ENCODE measurements at places on chromosomes 2 and 18. TPM values are rescaled to one million over a fixed set of nuclear protein-coding genes. Genes with fewer than 3 reads are reported as not detected.

The NR4A2 gene
- 0.59 TPM for total RNA-seq

The GLS gene
- total RNA-seq = 93.1 TPM

The GKN1 gene
- not detected for total RNA-seq

The CCBE1 gene
- 0.85 TPM for total RNA-seq

The INHA gene
- not detected for total RNA-seq

The RFX8 gene
- total RNA-seq = not detected

The MREG gene
- 5.6 TPM for total RNA-seq

The CYP27A1 gene
- 0.23 TPM for total RNA-seq

The TWSG1 gene
- total RNA-seq = 10.9 TPM

The BOD1L2 gene
- not detected for total RNA-seq

The DYNAP gene
- total RNA-seq = not detected

The CCDC85A gene
- total RNA-seq = not detected

The TRIP12 gene
- total RNA-seq = 185 TPM

The ENOSF1 gene
- total RNA-seq = 47.0 TPM

DNA sequence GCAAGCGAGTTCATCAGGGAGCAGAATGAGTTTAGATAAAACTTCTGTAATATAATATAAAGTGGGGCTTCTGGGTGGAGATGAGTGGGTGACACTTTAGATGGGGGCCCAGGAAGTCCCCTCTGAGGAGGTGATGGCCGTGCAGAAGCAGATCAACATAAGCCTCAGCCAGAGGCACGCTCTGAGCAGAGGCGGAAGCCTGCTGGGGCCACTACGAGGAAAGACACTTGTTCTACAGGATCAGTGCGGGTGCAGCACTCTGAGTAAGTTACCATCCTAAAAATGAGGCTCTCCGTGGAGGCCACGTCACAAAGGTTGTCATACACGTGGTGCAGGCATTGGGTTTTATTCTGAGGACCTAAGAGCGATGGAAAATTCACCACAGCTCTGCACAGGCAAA lies 22.3 kb downstream of the TMEM18 start:
- no peak for DNase-seq

GRCh38 chr2:122980671-122981070 lies 1044.4 kb upstream of the CNTNAP5 start:
- DNase-seq = no peak

DNA sequence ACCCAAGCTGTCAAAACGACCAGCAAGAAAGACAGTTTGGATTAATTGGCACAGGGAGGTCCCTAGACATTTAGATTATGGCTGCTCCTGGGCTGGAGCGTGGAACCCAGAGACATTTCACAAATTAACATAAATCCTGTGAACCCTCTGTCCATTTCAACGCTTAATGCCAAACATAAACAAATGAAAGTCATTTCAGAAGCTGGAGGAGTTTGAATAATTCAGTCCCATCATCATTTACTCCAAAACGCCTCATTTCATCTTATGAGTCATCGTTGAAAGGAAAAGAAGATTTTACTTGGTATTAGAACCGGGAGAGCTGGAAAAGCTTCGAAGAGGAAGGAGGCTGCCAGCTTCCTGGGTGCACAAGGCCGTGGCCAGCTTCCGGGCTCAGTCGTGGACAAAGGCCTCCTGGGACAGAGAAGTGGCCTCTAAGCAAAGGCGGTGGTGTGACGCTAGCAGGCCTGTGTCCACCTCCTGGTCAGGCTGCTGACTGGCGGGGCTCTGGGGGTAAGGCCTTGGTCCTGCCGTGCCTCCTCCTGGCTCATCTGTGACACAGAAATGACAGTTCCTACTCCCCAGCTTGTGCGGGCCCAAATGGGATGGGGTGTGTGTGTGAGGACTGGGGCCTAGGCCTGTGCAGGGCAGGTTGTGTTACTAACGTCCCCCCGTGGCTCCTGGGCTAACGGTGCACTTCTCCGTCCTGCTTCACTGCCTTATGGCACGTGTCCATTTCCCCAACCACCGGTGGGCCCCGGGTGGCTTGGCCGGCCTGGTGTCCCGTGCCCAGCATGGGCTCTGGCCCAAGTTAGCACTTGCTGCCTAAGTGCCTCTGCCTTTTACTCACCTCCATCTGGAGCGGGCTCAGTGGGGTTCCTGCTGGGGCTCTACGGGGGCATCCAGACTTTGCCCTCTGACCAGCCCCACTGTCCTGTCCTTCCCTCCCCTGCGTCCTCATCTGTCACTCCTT lies 71.6 kb downstream of the RRM2 start:
- DNase-seq = no peak

- no peak for DNase-seq
Observed at GRCh38 chr2:118519511-118519910, 327.9 kb downstream of the EN1 start.

GRCh38 chr2:64655873-64656272 lies 2.2 kb upstream of the SERTAD2 start:
- DNase-seq = peak; percentile 84

GRCh38 chr2:241071677-241072111 lies 30.4 kb downstream of the MTERF4 start:
- DNase-seq = no peak

GRCh38 chr2:162887902-162888301 lies 49.3 kb upstream of the KCNH7 start:
- no peak for DNase-seq

- no peak for DNase-seq
Observed at GRCh38 chr2:118699447-118700175, 147.8 kb downstream of the EN1 start.

DNA sequence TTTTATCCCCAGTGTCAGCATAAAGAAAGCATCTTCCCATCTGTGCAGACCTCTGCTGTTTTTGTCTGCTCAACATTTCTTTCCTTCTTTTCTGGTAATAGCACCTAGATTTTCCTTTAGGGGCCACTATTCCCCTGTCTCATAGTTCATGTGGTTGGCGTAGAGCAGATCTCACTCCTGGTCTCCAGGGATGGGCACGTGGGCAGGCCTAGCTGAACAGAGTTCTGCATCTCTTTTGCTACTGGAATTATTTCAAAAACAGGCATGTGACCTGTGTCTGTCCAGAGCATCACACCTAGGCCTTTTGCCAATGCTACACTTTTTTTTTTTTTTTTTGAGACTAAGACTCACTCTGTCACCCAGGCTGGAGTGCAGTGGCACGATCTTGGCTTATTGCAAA lies 17.7 kb upstream of the ICOS start:
- DNase-seq = no peak

DNA sequence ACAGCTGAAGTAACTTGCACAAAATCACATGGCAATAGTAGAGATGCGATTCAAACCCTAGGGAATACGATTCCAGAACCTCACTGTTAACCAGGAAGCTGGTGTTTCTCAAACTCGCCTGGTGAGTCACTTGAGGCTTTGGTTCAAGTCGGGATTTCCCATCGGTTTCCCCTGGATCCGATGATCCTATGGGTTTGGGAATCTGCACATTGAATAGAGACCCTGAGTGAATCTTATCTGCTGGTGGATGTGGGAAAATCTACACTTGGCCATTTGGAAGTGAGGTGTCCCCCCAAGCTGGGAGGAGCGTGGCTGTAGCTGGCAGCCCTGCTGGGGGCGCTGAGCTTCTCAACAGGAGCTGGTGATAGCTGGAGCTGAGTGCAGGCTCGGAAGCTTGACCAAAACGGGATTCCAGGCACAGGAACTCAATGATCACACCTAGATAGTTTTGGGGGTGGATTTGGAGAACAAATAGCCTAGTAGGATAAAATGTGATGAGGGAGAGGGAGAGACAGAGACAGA lies 135.4 kb downstream of the PRKCE start:
- no peak for DNase-seq

DNA sequence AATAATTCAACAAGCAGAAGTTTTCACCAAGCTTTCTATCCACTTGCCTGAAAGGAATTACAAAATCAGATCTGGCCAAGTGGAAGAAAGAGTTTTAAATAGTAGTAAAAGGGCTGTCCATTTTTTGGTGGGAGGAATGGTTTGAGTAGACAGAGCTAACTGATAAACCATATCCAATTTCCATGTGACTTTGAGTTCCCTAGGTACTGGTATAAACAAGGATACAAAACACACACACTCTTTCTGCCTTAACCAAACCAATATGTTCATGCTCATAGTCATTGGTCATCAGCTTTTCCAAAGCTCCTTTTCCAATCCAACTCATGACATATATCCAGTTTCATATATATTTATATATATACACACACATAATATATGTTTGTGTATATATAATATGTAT lies 49.5 kb upstream of the REL start:
- no peak for DNase-seq

DNA sequence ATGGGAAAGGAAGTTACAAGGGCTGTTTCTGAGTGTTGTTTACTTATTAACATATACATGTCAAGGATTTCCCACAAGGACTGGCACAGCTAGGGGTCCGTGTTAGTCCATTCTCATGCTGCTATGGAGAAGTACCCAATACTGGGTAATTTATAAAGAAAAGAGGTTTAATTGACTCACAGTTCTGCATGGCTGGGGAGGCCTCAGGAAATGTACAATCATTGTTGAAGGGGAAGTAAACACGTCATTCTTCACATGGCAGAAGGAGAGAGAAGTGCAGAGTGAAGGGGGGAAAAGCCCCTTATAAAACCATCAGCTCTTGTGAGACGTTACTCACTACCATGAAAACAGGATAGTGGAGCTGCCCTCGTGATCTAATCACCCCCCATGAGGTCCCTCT lies 128.9 kb upstream of the CELF4 start:
- no peak for DNase-seq

GRCh38 chr2:10161961-10162441 lies 39.5 kb downstream of the RRM2 start:
- DNase-seq = no peak

GRCh38 chr2:47048801-47049480 lies 106.2 kb downstream of the STPG4 start:
- no peak for DNase-seq

- no peak for DNase-seq
Observed at GRCh38 chr2:45612731-45613130, 1.7 kb upstream of the SRBD1 start.

DNA sequence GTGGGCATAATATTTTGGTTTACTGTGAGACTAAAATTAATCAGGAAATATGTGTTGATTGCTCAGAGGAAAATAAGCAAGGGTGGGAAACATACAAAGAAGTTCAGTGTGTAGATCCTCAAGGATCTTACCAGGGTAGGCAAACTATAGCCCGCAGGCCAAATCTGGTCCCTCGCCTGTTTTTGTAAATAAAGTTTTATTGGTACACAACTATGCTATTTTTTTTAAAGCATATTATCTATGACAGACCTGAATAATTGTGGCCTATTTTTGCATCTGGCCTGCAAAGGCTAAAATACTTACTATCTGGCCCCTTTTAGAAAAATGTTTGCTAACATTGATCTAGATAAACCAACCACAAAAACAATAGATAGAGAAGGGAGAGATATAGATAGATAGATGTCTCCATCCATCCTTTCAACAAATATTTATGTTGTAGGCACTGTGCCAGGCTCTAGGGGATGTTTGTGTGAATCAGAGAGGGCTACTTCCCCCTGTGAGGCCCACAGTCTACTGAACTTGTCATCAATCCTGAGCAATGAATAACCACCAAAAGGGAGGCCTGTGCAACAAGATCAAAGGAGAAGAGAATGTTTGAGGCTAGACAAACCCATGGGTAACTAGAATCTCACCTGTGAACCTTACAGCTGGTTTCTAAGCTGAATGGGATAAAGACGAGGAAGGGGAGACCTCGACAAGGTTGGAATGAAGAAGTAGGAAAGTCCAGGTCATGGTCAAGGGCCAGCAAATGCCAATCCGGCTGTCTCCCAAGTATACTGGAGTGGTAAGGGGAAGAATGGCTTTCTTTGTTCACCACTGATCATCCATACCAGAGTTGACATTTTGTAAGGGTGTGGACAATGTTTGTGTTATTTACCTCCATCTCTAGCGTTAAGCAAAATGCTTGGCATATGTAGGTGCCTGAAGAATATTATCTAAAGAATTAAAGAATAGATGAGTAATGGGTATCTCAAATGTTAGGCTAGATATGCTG lies 23.6 kb downstream of the ALPK2 start:
- DNase-seq = no peak

- DNase-seq = no peak
Observed at GRCh38 chr18:78770139-78770822, 209.3 kb upstream of the SALL3 start.

- DNase-seq = no peak
Observed at GRCh38 chr2:197174539-197175094, 136.0 kb downstream of the ANKRD44 start.

- no peak for DNase-seq
Observed at GRCh38 chr2:39275016-39275415, 31.2 kb upstream of the CDKL4 start.

- DNase-seq = no peak
Observed at GRCh38 chr2:236714080-236714479, 144.5 kb downstream of the ACKR3 start.

DNA sequence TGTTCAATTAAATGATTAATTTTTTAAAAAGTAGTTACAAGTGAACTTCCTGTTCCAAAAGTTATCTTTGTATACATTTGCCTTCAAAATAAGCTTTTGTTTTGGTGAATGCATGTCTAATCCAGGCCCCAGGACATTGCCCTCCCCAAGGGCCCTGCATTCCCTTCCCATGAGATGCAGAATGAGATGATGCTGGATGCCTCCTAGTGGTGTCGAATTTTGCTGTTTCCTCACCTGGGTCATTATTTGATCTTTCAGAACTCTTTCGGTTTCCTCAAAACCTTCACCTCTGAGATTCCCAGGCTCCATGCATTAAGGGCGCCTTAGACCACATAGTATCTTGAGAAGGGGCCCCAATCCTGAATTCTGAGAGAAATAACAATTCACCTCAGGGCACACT lies 728.8 kb downstream of the CNTNAP5 start:
- no peak for DNase-seq

GRCh38 chr2:241854342-241855244 lies 4.1 kb downstream of the PDCD1 start:
- no peak for DNase-seq

DNA sequence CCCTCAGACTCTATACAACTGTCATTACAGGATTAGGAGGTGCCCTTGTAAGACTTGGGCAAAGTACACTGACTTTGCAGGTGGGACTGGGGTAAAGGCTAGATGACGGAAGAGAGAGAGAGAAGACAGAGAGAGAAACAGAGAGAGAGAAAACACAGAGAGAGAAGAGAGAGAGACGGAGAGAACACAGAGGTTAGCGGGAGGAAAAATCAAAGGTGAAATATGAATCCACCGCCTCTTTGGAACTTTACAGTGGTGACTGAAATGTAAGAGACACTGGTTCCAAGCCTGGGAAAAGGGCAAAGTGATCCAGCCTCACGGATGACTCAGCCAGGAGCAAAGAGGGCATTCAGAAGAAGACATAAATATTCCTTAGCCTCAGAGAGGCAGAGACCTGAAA lies 25.1 kb upstream of the CAB39 start:
- DNase-seq = no peak

DNA sequence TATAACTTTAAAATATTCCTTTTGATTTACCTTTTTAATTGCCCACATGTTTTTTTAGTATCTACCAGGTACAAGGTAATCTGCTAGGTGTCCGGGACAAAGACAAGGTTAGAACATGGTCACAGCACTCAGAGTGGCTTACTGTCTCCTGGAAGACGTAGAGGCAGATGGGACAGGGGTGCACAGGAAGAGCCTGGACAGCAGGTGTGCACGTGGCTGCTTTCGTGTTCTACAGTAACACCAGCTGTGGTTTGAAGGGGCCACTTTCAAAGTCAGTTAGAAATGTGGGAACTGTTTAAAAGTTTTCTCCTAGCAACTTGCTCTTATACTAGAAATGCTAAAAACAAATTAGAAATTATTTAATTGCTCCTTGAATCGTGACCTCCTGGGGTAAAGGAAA lies 102.9 kb upstream of the ALPP start:
- DNase-seq = peak; percentile 18

Measured in OCI-LY7 (cell line).